Suppressor macrophage treated with lipopolysaccharide for 4 hours (primary cell): ENCODE measurements at places on chromosomes 1 and 21.

- DNase-seq: no peak
Measured at GRCh38 chr1:214847071-214847810, 235.3 kb upstream of the KCNK2 start.

DNA sequence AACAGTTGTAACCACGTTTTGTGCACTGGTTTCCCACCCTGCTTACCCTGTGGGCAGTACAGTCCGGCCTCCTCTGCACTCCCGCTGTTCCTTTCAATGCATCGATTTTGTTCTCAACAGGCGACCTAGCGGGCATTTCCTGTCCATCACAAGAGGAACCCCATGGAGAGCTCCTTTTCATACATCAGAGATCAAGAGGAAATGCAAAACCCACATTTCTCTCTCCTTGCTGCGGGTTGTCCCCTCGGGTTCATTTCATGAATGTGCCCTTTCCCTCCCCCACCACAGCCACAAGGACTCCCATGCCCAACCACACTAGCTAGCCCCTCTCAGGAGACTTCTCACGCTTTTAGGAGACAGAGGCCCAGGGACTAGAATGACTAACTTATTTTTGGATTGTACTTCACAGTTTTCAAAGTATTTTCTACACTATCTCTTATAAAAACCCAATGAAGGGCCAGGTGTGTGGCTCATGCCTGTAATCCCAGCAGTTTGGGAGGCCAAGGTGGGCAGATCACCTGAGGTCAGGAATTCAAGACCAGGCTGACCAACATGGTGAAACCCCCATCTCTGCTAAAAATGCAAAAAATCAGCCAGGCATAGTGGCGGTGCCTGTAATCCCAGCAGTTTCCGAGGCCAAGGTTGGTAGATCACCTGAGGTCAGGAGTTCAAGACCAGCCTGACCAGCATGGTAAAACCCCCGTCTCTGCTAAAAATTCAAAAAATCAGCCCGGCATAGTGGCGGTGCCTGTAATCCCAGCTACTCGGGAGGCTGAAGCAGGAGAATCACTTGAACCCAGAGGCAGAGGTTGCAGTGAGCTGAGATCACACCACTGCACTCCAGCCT, 18.4 kb downstream of the ATP1A4 start:
- DNase-seq: no peak

DNA sequence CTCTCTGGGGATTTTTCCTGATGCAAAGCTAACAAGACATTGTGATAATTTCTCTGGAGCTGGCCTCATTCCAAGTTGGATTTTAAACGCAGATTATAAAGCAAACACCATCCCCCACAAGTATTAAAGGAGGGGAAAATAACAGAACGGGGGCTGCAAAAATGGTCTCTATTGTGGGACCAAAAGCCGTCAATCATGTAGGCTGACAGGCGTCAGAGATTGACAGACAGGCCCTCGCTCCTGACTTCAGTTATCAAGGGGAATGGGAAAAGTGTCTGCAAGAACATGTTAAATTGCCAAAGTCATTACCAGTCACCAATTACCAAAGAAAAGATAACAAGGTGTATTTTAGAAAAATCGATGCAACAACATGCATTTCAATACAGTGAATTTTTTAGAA, 307.4 kb upstream of the POU3F1 start:
- DNase-seq: no peak

- peak; percentile 18 for DNase-seq
Measured at GRCh38 chr1:61980561-61980960, 214.1 kb upstream of the L1TD1 start.
